ENCODE measurements at places on chromosomes 12 and 14. TPM values are rescaled to one million over a fixed set of nuclear protein-coding genes. Genes with fewer than 3 reads are reported as not detected.

CFAP54 gene
- total RNA-seq: 1.2 TPM

PLD4 gene
- 0.24 TPM for total RNA-seq

EFCAB11 gene
- 6.1 TPM for total RNA-seq

SLC39A5 gene
- not detected for total RNA-seq

FITM1 gene
- total RNA-seq: 0.38 TPM

AKAP3 gene
- total RNA-seq: 1.2 TPM

NABP2 gene
- total RNA-seq: 19.9 TPM

FBLN5 gene
- total RNA-seq: 186 TPM

- no peak for DNase-seq
These were observed 108.6 kb upstream of the PDE3A start for GRCh38 chr12:20259786-20260185.

DNA sequence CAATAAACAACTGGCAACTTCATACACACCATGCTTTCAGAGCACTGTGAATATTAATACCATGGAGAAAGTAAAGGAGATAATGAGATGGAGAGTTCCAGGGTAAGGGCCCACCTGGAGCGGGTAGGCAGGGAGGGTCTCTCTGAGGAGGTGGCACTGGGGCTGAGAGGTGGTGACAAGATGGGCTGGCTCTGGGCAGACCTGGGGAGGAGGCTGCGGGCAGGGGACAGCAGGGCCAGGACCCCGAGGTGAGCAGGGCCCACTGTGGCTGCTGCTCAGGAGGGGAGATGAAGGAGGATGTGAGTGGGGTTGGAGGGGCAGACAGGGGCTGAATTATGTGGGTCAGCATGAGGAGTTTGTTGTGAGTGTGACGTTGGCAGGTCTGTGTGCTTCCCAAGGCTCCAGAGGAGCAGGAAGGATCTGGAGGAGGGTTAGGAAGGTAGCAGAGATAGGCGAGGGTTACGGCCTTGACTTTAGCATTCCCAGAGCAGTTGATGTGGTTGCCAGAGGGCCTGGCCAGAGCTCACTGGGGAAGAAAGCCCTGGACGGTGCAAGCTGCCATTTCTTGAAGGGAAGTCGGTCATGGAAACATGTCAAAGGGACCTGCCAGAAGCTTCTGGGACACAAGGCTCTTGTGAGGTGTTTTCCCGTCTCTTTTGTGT lies 88.2 kb downstream of the CACNA1C start:
- DNase-seq: no peak

- DNase-seq: no peak
These were observed 165.4 kb downstream of the NRXN3 start for GRCh38 chr14:78335531-78335930.

- no peak for DNase-seq
These were observed 85.9 kb downstream of the KIF21A start for GRCh38 chr12:39357041-39357440.

- no peak for DNase-seq
These were observed 159.1 kb downstream of the PHETA1 start for GRCh38 chr12:111209811-111210210.

DNA sequence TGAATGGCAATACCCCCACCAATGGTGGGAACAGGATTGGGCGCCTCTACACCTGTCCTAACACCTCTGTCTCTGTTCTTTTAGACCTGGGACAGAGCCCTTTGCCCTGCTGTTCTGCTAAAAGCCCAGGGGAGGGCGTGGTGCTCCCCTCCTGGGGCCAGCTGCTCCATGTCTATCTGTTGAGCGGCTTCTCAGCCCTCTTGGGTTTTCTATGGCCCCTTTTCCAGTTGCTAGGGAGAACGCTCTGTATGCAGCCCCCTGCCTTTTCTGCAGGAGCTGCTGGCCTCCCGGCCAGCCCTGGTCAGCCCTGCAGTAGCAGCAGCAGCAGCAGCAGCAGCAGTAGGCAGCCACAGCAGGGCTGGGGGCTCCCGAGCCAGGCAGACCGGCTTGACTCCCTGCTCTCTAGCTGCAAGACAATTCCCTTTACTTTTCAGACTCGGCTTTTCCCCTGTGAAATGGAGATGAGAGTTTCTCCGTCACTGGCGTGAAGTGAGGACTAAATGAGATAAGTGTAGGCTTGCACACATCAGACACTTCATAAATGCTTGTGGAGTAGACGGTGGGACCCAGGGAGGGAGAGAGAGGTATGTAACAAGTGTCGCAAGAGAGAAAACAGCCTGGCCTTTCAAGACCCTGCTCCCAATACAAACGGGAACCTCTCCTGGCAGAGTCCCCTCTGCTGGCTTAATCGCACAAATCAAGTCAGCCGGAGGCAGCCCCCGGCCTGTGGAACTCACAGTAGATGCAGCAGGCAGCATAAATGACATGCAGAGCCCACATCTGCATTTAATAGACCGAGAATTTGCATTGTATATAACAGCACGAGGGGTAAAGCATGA lies 1.0 kb downstream of the RTL1 start:
- peak; percentile 77 for DNase-seq

GRCh38 chr14:100849115-100849781 lies 23.3 kb downstream of the MEG3 start:
- peak; percentile 3 for DNase-seq

GRCh38 chr12:104866291-104866690 lies 91.8 kb downstream of the SLC41A2 start:
- no peak for DNase-seq

DNA sequence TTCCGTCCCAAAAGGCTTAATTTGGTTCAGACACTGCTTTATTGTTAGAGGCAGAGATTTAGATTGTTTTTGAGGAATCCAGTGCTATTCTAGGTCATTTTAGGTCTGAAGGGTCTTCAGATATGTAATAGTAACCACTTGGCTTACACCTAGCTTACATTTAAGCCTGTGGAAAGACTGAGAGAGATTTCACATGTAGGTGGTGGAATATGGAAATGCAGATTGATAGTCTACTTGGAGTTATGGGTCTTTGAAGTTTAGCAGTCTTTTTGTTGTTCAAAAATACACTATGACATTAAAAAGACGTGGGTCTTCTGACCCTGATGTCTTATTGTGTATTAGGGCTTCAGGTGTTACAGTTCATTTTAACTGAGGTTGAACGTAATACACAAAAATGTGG lies 51.4 kb upstream of the CCT2 start:
- no peak for DNase-seq
